Stimulated activated CD8-positive, alpha-beta memory T cell treated with anti-CD3 and anti-CD28 coated beads, Interleukin-12 subunit alpha, Interleukin-12 subunit beta, amount 100 ng/mL, for 1 hour (primary cell): ENCODE measurements at places on chromosomes 6 and 20.

- DNase-seq = no peak
These were observed 12.2 kb downstream of the ILRUN start for GRCh38 chr6:34684364-34684763.

- no peak for DNase-seq
These were observed 110.5 kb downstream of the ISM1 start for GRCh38 chr20:13331536-13331935.

DNA sequence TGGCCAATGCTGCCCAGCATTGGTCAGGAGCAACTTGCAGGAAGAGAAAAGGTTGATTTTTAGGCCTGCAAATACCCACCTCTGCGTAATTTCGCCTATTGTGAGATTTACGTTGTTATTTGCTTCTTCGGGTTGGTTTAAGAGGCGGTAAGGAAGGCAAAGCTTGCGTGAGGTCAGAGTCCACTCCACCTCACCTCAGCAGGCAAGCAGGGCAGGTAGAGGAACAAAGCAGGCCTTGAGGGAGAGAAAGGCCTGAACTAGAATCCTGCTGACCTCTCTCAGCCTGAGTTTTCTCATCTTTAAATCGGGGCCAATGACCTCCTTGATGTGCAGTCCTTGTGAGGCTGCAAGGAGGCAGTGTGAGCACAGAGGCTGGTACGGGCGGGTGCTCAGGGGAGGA is 239.1 kb downstream of the CDC5L start:
- no peak for DNase-seq

GRCh38 chr6:68726337-68726736 is 91.3 kb downstream of the ADGRB3 start:
- DNase-seq = no peak

GRCh38 chr20:12012241-12013222 is 94.8 kb downstream of the BTBD3 start:
- no peak for DNase-seq

- DNase-seq = no peak
These were observed 49.5 kb downstream of the TOX2 start for GRCh38 chr20:43963872-43964791.

- DNase-seq = no peak
These were observed 79.0 kb upstream of the FYN start for GRCh38 chr6:111952274-111952673.

DNA sequence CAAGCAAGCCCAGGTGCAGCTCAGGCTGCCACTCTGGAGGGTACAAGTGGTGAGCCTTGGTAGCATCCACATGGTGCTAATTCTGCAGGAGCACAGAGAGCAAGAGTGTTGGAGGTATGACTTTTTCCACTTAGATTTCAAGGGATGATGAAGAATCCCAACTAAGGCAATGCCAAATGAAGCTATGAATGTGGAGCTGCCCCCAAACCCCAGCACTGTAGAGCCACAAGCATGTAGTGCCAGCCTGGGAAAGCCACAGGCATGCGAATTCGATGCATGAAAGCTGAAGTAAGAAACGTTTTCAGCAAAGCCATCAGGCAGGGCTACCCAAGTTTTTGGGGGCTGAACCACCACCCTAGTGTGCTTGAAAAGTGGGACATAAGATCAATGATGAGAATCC is 251.1 kb downstream of the HAO1 start:
- no peak for DNase-seq

- no peak for DNase-seq
These were observed 18.9 kb upstream of the TRAF3IP2 start for GRCh38 chr6:111624401-111625098.

- no peak for DNase-seq
These were observed 111.9 kb downstream of the TRIM27 start for GRCh38 chr6:28811873-28812272.

GRCh38 chr20:50309280-50309763 is 118.7 kb downstream of the CEBPB start:
- DNase-seq = no peak

DNA sequence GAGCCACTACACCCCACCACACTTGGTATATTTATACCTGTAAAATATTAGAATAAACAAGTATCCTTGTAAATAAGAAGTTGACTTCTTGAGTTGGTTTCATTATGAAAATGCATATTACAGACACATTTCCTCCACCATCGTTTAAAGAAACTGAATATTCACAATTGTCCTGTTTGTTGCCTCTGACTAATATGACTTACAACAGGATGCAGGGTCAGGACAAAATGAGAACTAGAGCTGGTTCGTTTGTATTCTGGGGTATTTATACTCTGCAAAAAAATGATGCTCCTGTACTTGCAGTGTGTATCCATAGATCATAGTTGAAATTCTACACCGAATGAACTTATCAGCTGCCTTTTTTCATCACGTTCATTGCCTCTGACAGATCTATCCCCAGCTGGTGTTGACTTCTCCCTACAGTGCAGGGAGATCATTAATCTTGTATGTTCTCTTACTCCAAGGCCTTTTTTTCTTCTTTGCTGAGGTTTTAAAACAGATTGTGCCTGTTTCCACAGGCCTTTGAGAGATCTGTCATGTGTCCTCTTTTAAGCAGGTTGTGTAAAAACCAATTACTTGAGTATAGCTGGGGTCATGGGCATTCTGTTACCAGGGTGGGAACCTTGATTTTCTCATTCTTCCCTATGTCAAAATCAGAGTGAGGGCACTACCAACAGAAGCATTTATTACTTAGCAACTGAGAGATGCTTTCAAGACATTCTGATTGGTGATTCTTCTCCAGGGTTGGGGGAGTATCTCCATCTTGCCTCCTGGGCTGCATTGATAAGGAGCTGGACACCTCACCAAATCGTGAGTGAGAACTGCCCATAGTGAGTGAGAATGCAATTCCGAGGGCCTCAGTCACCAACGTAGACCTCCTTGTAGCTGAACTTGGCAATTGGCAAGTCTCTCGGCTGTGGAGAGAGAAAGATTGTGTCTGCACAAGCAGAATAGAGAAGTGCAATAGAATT is 78.8 kb upstream of the CD83 start:
- DNase-seq = no peak

DNA sequence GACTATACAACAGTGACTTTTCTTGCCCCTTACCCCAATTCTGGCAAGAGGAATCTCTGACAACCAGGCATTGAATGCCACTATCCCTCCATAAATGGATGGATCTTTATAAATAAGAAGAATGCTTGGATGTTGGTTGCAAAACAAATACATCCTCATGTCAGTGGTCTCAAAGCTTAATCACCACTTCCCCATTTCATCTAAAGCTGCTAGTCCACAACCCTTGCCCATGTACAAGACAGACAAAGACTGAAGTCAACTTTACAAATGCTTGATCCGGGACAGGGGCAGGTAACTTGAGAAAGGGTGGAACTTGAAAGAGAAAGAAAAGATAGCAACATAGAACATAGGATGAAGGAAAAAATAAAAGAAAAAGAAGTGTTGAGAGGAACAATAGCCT is 540.5 kb upstream of the NOX3 start:
- no peak for DNase-seq

GRCh38 chr20:25038591-25039015 is 19.3 kb downstream of the ACSS1 start:
- no peak for DNase-seq

GRCh38 chr20:4082406-4083097 is 67.2 kb upstream of the RNF24 start:
- peak; percentile 16 for DNase-seq

GRCh38 chr20:53208110-53208832 is 236.1 kb downstream of the TSHZ2 start:
- DNase-seq = no peak

DNA sequence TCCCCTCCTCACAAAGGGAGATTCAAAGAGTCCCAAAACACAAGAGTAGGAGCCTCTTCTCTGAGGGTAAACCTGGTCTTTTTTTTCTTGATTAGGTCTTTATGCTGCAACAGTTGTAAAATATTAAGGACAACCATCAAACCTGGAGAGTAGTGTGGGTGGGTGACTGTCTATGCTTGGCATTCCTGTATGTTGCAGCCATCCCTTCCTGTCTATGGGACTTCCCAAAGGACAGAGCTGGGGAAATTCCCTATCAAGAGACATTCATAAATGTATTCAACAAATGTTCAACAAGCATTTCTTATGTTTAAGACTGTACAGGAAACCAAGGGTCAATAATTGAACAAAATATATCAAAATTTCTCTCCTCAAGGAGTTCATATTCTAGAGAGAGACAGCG is 5.5 kb downstream of the BTN2A2 start:
- no peak for DNase-seq

DNA sequence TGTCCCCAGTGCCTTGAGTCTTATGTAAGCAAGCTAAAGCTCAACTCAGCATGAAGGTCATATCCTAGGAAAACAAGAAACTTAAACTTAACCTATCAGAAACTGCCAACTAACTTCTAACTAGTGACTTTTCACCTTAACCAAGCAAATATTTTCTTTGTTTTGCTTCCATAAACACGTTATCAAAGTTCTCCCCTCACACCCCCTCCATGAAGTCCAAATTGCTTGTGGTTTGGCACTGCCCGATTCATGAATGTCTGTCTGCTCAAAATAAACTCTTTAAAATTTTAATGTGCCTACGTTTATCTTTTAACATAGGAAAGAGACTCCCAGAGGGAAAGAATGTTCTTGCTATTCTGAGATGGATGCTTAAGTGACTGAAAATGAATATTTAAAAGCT is 34.9 kb downstream of the GSTA2 start:
- no peak for DNase-seq

- DNase-seq = no peak
These were observed 292.6 kb upstream of the MARCKS start for GRCh38 chr6:113564371-113565171.

DNA sequence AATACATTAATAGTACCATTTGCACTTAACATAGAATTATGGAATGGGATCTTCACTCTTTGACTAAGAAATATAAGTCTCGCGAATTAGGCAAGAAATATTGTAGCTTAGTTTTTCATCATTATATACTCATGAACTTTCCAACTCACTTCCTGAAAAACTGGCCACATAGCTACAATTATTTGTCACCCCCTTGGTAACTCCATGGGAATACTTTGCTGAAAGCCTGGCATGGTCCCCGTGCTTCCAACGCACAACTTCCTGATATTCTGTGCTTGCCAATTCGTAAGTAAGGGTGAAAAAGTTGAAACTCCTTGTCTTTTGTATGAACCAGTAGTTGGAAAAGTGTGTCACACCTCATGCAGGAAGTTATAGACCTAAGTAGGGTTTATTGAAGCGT is 23.7 kb upstream of the HLA-DQA1 start:
- no peak for DNase-seq
